ENCODE measurements at places on chromosomes 4 and X. TPM values are rescaled to one million over a fixed set of nuclear protein-coding genes. Genes with fewer than 3 reads are reported as not detected.

Gene MAGEE2
- total RNA-seq: not detected

Gene ZNF711
- 2.8 TPM for total RNA-seq

Gene SGMS2
- total RNA-seq: 35.4 TPM

Gene CDX4
- total RNA-seq: not detected

Gene ADH4
- not detected for total RNA-seq

Gene ERCC6L
- total RNA-seq: 15.1 TPM

Gene SPIN2A
- 0.14 TPM for total RNA-seq

Gene GLRA2
- not detected for total RNA-seq

Gene SCLT1
- total RNA-seq: 14.2 TPM

Gene GYPE
- total RNA-seq: not detected

Gene NKX6-1
- not detected for total RNA-seq

Gene GK
- total RNA-seq: 2.4 TPM

Gene HEPH
- 0.11 TPM for total RNA-seq

Gene IL2
- total RNA-seq: not detected

Gene HNRNPD
- total RNA-seq: 221 TPM

Gene DCX
- total RNA-seq: not detected

Gene CDKL2
- total RNA-seq: 1.7 TPM

Gene TLR8
- not detected for total RNA-seq

Gene TSPAN7
- total RNA-seq: 0.28 TPM

Gene CCKAR
- not detected for total RNA-seq

Gene USP26
- not detected for total RNA-seq

Gene CPLX1
- total RNA-seq: 0.10 TPM

Gene CXCR3
- total RNA-seq: not detected

Gene DOK7
- total RNA-seq: 0.81 TPM

Gene PPP2R3B
- 17.1 TPM for total RNA-seq

Gene PLXNB3
- 5.3 TPM for total RNA-seq

Gene HTR2C
- total RNA-seq: not detected

Gene ERVMER34-1
- 9.7 TPM for total RNA-seq

Gene TEX11
- total RNA-seq: not detected

Gene PIN4
- 23.5 TPM for total RNA-seq

Gene PRKG2
- total RNA-seq: 0.63 TPM

Gene CSN1S1
- not detected for total RNA-seq

Gene WAS
- total RNA-seq: 0.21 TPM

Gene IL15
- total RNA-seq: 0.78 TPM

Gene FUNDC2
- total RNA-seq: 63.5 TPM

Gene FRAS1
- 7.1 TPM for total RNA-seq

Gene SH3RF1
- total RNA-seq: 19.5 TPM
